ENCODE measurements at places on chromosomes 16 and 17. TPM values are rescaled to one million over a fixed set of nuclear protein-coding genes. Genes with fewer than 3 reads are reported as not detected.

DNA sequence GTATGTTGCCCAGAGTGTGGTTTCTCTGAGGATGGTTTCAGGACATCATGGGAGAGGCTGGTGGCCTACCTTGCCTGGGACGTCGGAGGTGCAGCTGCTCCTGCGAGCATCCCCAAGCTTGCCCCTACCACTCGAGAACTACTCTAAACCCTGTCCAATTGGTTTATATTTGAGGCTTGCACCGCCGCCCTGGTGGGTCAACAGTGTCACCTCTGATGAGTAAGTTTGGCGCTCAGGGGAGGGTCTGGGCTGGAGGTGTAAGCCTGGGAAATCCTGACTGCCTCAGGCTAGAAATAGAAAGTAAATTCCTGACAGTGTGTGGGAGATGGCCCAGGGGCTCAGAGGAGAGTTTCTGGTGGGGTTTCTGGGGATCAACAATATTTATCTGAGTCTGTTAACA is 48.2 kb downstream of the CCDC42 start:
- no peak for DNase-seq

DNA sequence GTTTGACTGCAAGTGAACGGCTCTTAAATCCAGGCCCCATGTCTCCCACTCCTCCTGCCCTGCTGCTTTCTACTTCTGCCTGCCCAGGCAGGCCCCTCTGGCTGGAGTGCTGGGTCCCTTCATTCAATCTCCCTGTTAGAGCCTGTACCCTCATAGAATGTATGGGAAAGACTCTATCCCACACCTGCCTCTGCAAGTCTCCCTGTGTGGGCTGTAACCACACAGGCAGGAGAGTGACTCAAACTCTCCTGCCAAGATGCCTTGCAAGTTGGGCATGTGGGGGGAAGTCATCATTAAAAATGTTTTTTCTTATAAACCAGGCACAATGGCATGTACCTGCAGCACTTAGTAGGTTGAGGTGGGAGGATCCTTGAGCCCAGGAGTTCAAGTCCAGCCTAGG is 77.5 kb downstream of the PLXDC1 start:
- DNase-seq, result no peak

- DNase-seq, result no peak
These were observed 1.0 kb downstream of the TSPOAP1 start for GRCh38 chr17:58327363-58328194.

DNA sequence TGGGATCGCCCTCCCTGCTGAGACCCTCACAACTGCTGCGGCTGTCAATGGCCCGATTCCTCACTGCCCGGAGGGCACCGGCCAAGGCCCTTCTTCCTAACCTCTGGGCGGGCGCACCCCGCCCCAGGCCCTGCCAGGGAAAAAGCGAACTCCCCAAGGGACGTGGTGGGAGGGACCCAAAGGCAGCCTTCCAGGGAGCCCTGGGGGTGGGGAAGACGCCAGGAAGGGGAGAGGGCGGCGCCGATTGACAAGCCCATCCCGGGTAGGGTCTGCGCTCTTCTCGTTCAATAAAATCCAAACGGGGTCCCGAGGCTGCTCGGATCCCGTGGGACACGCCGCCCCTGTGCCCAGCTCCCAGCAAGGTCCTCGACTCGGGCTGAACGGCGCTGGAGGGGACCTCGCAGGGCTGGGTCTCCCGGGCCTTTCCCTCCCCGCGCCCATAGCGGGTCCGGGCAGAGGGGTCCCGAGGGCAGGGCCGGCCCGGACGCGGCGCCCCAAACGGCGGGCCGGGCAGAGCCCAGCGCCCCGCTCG is 416 bp downstream of the KIFC3 start:
- no peak for DNase-seq

GRCh38 chr16:3056336-3057180 is 8.9 kb upstream of the IL32 start:
- no peak for DNase-seq

GRCh38 chr17:2011411-2012371 is 13.4 kb downstream of the RTN4RL1 start:
- peak; percentile 77 for DNase-seq

GRCh38 chr17:29744121-29744520 is 121.4 kb upstream of the CORO6 start:
- DNase-seq, result no peak

GRCh38 chr17:45241328-45242028 is 19.8 kb downstream of the FMNL1 start:
- no peak for DNase-seq

- peak; percentile 98 for DNase-seq
These were observed 18.8 kb downstream of the STX4 start for GRCh38 chr16:31052114-31052513.

DNA sequence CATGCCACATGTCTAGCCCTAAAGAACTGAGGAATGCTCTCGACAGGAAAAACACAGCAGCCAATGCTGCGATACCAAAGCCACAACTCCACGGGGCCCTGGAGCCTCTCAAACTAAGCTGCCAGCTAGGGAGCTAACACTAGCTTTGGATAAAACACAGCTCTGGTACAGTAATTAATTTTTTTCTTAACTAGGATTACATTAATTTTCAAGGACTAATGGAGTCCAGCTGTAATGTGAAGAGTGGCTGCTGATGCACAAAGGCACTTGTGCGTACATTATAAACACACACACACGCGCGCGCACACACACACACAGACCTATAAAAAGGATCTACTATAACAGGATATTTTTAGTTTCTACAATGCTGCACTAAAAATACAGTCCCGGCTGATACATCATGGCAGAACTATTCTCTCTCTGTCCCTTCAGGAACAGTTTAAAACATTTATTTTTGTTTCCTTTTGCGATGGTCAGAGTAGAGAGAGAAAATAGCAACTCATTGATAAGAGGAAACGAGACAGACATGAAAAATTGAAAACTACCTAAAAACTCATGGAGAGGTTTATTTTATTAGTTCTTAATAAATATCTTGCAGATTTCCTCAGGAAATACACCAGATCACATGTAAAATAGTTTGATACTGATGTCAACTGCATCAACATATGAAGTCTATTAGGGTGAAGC is 88.5 kb downstream of the SMG6 start:
- peak; percentile 41 for DNase-seq

GRCh38 chr16:8797364-8798173 is at the start of the genes PMM2 and TMEM186:
TSS of gene PMM2 (plus strand) at chr16:8797839. CDS start at chr16:8797883, 44 bp downstream.
TSS of gene TMEM186 (minus strand) at chr16:8797639. CDS start at chr16:8797614, 25 bp downstream.
- DNase-seq, result peak; percentile 94

GRCh38 chr16:83533193-83533592 is 274.6 kb upstream of the HSBP1 start:
- DNase-seq, result peak; percentile 95

DNA sequence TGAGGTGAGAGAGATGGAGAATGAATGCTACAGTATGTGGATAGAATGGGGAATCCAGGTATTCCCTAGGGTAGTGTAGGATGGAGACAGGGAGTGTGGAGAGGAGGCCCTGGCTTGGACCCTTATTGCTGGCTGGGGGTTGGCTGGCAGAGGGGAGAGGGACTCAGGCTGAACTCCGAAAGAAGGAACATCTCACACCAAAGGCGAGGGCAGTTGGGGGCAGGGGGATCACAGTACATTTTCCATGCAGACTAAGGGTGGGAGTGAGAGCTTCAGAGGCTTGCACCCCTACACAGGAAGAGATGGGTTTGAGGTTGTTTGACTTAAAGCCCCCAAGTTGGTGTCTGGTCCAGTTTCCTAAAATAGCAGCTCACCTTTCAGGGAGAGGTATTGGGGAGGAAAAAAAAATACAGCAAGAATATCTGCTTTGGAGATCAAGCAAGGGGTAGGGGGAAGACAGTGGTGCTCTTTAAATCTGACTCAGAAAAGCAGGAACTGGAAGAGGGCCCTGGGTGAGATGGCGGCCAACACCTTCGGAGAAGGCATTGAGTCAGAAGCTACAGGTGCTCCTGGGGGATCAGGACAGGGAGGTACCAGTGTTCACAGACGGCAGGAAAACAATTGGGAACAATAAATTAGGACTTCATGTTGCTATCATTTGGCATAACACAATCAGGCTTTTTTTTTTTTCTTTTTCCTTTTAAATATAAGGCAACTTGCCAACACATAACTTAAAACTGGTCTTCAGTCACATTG is 12.4 kb downstream of the TRAF4 start:
- DNase-seq, result no peak

- DNase-seq, result peak; percentile 59
These were observed 1.8 kb downstream of the CDC42EP4 start for GRCh38 chr17:73309727-73310596.

- DNase-seq, result peak; percentile 70
These were observed 55.1 kb downstream of the ATP2C2 start for GRCh38 chr16:84423416-84423837.

DNA sequence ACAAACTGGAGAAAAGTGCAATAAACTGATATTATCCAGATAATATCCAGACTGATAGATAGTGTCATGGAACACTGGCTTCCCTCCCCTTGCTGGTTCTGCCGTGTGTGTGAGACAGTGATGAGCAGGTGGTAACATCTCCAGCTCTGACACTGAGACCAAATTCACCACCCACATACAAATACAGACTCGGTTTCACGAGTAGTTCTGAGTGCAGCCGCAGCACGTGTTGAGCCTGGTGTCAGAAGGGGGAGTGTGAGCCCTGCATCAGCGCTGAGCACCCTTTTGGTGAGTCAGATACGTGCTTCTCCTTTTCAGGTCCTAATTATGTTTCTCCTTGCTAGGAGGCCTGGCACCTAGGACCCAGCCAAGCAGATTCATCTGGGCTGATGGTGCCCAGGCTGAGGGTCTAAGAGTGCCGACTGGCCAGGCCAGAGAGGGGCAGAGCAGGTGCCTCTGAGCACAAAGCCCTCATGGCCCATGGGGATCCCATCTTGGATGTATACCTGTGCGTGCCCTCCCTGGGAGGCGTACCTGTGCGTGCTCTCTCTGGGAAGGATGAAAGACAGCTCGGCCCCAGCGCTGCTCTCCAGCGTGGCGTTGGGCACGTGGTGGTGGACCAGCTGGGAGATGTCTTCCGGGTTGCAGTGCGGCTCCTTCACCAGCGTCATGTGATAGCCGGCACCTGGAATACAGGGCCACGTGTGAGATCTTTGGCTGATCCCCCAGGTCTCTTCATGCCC is 27.3 kb upstream of the RNPS1 start:
- no peak for DNase-seq

GRCh38 chr17:80311216-80311827 is 50.7 kb downstream of the RNF213 start:
- DNase-seq, result no peak

- DNase-seq, result no peak
These were observed 175.8 kb downstream of the NPIPB11 start for GRCh38 chr16:29230671-29231096.

DNA sequence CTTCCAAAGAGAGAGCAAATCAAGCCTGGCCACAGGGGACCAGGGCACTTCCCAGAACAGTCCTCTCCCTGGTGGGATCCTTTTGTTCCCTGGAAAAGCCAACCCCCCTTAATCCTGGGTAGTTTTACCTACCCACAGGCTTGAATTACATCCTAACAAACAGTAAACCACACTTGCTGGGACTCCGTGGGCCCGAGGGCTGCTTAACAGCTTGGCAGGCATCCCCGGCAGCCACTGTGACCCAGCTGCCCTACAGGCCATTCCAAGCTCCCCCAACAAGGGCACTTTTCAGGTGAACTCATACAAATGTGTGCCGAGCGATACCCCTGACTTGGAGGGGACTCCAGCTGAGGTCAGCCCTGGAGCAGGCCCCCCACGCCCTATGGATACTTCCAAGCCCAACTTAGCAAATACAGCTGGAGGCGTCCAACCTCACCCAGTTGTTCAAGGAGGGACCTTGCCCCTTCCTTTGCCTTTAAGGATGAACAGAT is 26.4 kb downstream of the ADCY9 start:
- DNase-seq, result no peak

The SKA2 gene
- total RNA-seq, result 223 TPM

The CNGB1 gene
- 0.12 TPM for total RNA-seq

The DPEP3 gene
- total RNA-seq, result not detected

The SLC16A6 gene
- 0.48 TPM for total RNA-seq
